ENCODE measurements at places on chromosomes 5 and 9.

- peak; percentile 61 for DNase-seq
These were observed 5.4 kb downstream of the RGS3 start for GRCh38 chr9:113468716-113469448.

DNA sequence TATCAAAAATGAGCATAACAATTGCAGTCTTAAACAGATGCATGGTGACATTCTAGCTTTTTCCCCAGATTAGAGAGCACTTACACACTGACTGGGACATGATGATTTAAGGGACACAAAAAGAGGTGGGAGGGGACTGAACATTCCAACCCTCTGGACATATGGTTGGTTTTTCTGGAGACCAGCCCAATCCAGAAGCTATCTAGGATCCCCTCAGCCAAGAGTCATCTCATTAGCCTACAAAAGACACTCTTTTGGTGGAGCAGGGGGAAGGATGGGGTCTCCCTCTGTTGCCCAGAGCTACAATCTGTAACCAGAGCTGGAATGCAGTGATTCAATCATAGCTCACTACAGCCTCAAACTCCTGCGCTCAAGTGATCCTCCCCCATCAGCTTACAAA is 97.3 kb upstream of the IQGAP2 start:
- DNase-seq, result no peak

- DNase-seq, result no peak
These were observed 212.2 kb downstream of the FSTL4 start for GRCh38 chr5:133400120-133400519.

GRCh38 chr9:87618931-87619330 is 107.0 kb upstream of the CTSL start:
- DNase-seq, result no peak

DNA sequence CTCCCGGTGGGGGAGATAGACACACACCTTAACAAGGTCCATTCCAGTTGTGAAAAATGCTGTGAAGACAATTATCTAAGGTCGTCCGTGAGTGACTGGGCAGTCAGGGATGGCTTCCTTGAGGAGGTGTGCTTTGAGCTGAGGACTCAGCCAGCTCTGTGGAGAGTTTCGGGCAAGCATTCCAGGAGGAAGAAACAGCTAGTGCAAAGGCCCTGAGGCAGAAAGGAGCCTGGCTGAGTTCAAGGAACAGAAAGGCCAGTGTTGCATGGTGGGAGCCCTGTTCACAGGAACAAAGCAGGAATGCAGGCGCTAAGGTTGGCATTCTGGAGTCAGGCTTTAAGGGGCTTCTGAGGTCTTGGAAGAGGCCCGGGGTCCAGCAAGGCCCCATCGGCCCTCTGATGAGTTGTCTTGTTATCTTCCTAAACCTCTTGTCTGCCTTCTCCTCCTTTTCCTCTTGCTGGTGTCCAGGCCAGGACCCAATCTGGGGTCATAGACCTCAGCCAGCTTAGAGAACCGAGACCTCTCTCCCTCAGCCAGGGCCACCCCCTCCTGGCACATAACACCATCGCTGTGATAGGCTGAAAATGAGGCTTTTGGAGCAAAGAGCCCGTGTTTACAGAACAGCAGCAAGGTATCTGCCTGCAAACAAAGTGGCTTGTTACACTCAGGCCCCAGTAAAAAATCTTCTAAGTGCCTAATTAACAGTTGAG is 270.2 kb upstream of the MVB12B start:
- DNase-seq, result no peak

GRCh38 chr9:40926404-40927259 is 201.8 kb downstream of the FOXD4L6 start:
- no peak for DNase-seq

DNA sequence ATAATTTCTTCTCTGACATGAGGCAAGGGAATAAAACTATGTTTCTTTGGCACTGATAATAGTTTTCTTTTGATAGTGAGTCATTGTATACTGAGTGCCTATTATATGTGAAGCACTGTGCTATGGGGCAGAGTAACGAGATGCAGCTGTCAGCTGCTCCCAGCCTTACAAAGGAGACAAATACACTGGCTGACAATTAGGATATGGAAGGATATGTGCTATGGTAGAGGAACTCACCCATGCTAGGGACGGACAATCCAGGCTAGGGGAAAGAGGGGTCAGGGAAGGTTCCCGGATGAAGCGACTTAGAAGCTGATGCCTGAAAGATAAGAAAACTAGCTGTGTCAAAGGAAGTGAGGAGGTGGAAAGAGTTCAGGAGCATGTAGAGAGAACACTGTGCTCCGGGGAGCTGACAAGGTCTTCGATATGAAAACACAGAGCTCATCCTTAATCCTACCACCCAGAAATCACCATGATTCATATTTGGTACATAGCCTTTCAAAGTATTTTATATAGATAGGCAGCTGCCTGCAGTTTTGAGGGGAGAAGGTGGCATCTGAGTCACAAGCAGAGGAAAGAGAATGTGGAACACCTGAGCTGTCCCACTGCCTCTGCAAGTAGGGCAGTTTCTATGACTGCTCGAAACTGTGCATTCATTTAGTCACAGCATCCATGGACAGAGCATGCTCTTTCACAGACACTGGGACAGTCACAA is 12.1 kb downstream of the BSPRY start:
- no peak for DNase-seq

GRCh38 chr5:152271420-152271819 is 133.7 kb downstream of the NMUR2 start:
- peak; percentile 16 for DNase-seq

GRCh38 chr5:161535762-161536161 is 10.8 kb downstream of the GABRB2 start:
- DNase-seq, result no peak

- DNase-seq, result no peak
These were observed 94.9 kb upstream of the RANBP3L start for GRCh38 chr5:36396640-36397039.

DNA sequence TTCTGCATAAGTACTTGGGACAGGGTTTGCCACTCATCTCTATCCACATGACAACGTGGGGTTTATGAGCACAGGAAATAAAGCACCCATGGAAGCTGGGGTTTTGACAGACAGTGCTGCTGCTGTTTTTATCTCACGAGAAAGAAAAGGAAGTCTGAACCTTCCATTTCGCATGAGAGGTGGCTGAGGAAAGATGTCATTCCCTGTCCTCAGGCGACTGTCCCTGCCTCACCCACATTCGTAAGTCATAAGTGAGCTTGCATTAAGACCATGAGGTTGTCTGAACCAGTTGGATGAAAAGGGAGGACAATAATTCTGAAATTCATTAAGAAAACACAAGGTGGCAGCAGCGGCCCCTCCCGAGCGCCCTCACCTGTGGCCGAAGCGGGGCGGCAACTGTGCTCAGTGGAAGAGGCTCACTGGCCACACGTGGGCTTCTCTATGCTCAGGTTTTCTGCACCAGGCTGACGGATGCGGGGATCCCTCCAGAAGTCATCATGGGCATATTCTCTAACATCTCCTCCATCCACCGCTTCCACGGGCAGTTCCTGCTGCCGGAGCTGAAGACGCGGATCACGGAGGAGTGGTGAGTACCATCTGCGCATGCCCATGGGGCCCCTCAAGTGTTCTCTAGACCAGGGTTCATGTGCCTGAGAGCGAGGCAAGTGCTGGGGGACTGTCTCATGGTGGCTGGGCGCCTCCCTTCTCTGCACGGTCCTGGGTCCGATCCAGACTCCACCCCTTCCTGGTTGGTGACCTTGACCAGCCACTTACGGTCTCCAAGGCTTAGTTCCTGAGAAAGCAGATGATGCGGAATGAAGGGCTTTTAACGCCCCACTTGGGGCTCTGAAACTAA is 54.7 kb upstream of the SUSD3 start:
- no peak for DNase-seq

All from globus pallidus (tissue), 1 donor.